EL (cell line): ENCODE measurements at places on chromosomes 1 and 21.
A peak's percentile ranks its signal among the peaks of the same experiment; 100 is the strongest.

DNA sequence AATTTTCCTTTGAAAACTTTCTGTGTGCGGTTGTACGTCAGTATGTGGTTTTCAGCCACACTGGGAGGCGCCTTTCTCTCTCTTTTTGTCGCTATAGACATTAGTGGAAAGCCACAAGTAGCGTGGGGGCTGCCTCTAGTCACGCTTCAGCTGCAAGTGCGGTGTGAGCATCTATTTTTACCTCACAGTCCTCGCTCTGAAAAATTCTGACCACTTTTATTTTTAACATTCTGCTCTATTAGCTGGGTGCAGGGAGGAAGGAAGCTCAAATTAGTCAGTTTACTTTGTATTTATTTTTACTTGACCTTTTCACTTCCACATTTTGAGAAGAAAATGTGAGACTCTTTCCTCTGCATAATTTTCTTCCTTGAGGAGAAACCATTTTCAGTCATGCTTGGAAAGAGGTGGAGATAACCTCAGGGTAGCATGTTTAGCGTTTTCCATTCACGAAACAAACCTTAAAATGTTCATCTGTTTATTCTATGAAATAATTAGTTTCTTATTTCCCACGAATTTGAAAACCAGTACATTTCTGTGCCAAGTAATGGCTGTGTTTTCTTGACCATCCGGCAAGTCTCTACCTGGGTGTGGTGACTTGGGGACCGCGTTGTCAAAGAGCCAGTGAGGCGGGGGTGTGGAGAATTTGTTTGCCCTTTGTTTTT lies 35.6 kb downstream of the ADARB1 start:
- no peak for DNase-seq

DNA sequence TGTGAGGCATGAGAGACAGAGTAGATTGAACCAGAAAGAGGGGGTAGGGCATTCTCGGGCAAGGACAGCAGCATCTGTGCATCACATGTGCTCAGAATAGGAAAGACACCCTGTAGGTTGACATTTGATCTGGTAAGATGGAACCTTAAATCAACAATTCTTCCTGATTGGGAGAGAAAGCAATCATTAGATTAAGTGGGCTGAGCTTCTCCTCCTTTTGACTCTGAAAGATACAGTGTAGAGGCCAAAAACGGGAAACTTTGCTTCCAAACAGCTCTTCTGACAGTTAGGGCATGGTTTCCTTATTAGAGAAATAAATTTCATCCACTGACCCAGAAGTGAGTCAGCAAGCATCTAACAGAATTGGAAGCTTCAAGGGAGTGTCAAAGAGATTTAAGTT lies 9.7 kb downstream of the KIF14 start:
- DNase-seq, result peak; percentile 52

GRCh38 chr1:118210051-118210722 lies 25.2 kb upstream of the SPAG17 start:
- no peak for DNase-seq

DNA sequence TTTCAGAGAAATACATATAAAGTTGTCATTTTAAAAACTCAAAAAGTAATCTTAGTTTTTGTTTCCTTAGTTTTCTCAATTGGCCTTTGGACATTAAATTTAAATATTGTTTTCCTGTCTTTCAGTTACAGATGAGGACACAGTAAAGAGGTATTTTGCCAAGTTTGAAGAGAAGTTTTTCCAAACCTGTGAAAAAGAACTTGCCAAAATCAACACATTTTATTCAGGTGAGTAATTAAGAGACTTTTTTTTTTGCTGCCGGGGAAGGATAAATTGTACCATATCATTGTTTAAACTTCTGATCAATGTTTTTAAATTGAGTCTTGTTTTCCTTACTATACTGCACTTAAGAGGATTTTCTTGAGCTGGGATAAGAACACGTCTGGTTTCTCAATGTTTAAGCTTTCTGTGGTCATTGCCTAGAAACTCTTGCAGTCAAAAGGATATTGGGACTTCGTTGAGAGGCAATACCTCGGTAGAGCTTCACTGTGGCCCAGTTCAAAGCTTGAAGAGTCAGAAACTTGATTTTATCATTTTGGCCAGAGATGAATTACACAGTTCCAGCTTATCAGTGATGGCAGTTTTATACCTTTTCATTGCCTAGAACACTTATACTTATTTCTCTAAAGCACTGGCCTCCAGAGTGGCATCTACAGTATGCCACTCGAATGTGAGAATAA lies 124.9 kb upstream of the KIAA1614 start:
- DNase-seq, result no peak

- DNase-seq, result no peak
Observed at GRCh38 chr1:3323021-3323795, 131.3 kb upstream of the ARHGEF16 start.

GRCh38 chr1:39990428-39990827 lies 35.5 kb downstream of the MFSD2A start:
- DNase-seq, result no peak

GRCh38 chr21:34915364-34915841 lies 133.7 kb downstream of the RUNX1 start:
- DNase-seq, result peak; percentile 83

- DNase-seq, result no peak
Observed at GRCh38 chr1:208121813-208122364, 122.3 kb downstream of the PLXNA2 start.

DNA sequence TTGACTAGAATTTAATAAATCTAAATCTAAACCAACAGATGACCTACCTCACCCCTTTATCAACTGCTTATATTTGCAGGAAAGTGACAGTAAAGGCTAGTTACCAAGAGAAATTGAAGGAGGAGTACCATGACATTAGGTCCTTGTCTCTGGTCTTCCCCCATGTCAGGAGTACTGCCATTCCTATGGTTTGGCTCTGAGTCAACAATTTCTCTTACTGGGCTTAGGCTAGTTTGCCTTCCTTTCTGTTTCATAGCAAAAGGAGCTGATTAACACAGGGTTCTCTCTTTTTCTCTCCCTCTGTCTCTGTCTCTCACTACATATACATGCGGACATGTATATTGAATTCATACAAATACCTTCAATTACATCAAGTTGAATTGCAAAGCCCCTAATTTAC lies 579.9 kb downstream of the DPYD start:
- peak; percentile 83 for DNase-seq

GRCh38 chr1:179706339-179706941 lies 36.7 kb upstream of the FAM163A start:
- DNase-seq, result peak; percentile 62
